Dermis microvascular lymphatic vessel endothelial cell (primary cell): ENCODE measurements at places on chromosomes 6 and 20. TPM values are rescaled to one million over a fixed set of nuclear protein-coding genes. Genes with fewer than 3 reads are reported as not detected.

Gene SLC22A7
- not detected in 2 replicates for total RNA-seq

Gene EDEM2
- total RNA-seq, result 65.9 and 69.0 TPM in 2 replicates

Gene SIGLEC1
- total RNA-seq, result not detected in 2 replicates

Gene IP6K3
- total RNA-seq, result not detected in 2 replicates

Gene SEMG1
- total RNA-seq, result not detected in 2 replicates

Gene PDYN
- total RNA-seq, result not detected in 2 replicates

Gene CALHM4
- total RNA-seq, result 0.13 TPM in 1 of 2 replicates, not detected in the other

Gene TNFRSF6B
- 3.9 and 15.4 TPM in 2 replicates for total RNA-seq

Gene TMEM74B
- total RNA-seq, result 0.26 and 0.76 TPM in 2 replicates

Gene C6orf163
- total RNA-seq, result 0.26 and 0.63 TPM in 2 replicates

Gene MAFB
- total RNA-seq, result 2.7 and 8.0 TPM in 2 replicates

Gene CD93
- total RNA-seq, result 71.6 and 101 TPM in 2 replicates

Gene DLK2
- total RNA-seq, result 0.39 and 0.76 TPM in 2 replicates

Gene HUS1B
- 0.51 and 1.0 TPM in 2 replicates for total RNA-seq

Gene PDE10A
- total RNA-seq, result 8.0 and 10.2 TPM in 2 replicates

Gene PPP1R14C
- not detected in 2 replicates for total RNA-seq

Gene COL10A1
- not detected in 2 replicates for total RNA-seq

Gene GLO1
- 89.8 and 108 TPM in 2 replicates for total RNA-seq

Gene WFDC5
- not detected in 2 replicates for total RNA-seq

Gene AIF1
- total RNA-seq, result 0.13 TPM in 2 replicates

Gene VIP
- total RNA-seq, result 0.39 and 0.89 TPM in 2 replicates

Gene ABHD16B
- total RNA-seq, result not detected in 2 replicates

Gene TREM2
- total RNA-seq, result not detected in 2 replicates

Gene SLC17A1
- not detected in 2 replicates for total RNA-seq

Gene KIF25
- total RNA-seq, result under 0.01 TPM in 1 of 2 replicates, not detected in the other

Gene DEFB115
- not detected in 2 replicates for total RNA-seq

Gene ROS1
- total RNA-seq, result not detected in 2 replicates

Gene DNMT3B
- 1.4 and 1.9 TPM in 2 replicates for total RNA-seq

Gene TCF15
- 0.76 and 0.77 TPM in 2 replicates for total RNA-seq

Gene PPP1R16B
- 135 and 166 TPM in 2 replicates for total RNA-seq

Gene PAX1
- not detected in 2 replicates for total RNA-seq

Gene STK4
- 13.7 and 14.3 TPM in 2 replicates for total RNA-seq

Gene MYCT1
- 120 and 209 TPM in 2 replicates for total RNA-seq

Gene PTK6
- under 0.01 TPM in 2 replicates for total RNA-seq

Gene NOX3
- total RNA-seq, result not detected in 2 replicates
